ENCODE measurements at places on chromosomes 1 and 21.

DNA sequence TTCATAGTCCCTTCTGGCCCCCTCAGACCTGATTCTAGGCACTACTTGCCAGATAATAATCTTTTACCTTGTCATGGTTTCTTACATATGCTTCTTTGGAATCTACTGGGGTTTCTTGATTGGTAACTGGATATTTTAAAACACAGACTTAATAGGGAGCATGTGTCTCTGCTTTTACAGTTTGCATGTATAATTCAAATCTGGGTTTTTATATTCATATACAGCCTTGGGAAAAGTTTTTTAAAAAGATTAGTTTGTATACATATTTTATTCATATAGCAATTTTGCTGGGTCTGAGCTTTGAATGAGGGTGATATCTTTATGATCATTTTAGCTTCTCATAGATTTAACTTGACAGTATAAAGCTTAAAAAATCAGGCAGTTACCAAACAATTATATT, 21.1 kb upstream of the CD1D start:
- no peak overlapping the region for H3K27ac ChIP-seq
- H3K4me3 ChIP-seq: no peak overlapping the region
- H3K4me1 ChIP-seq: peaks cover 5% of the 10 kb centered on the region
- peaks cover 27% of the 10 kb centered on the region for H3K27me3 ChIP-seq
- no peaks in the 10 kb centered on the region for H3K36me3 ChIP-seq

DNA sequence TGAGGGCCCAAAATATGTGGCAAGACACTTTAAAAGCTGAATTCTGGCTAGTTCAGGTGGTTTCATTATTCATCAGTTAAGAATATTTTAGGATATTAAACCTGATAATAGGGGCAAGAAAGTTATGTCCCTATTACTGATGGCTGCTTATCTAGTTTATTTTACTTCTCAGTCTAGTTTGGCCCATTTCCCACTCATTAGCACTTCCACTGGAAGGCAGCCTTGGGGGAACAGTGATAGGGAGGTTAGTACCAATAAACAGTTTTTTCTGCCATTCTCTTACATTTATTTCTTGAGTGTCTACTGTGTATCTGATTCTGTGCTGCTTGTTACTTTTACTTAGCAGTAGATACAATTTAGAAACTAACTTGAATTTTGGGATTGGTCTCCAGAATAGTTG, 9.0 kb downstream of the PPP1R12B start:
- H3K36me3 ChIP-seq: no peaks in the 10 kb centered on the region
- no peak overlapping the region for H3K27ac ChIP-seq
- DNase-seq: no peak
- H3K27me3 ChIP-seq: no peaks in the 10 kb centered on the region
- peaks cover 2% of the 10 kb centered on the region for H3K4me1 ChIP-seq

- H3K4me3 ChIP-seq: no peak overlapping the region
- no peak overlapping the region for H3K27ac ChIP-seq
- H3K36me3 ChIP-seq: no peaks in the 10 kb centered on the region
- H3K4me1 ChIP-seq: no peaks in the 10 kb centered on the region
- H3K27me3 ChIP-seq: no peaks in the 10 kb centered on the region
These were observed 479.9 kb upstream of the BRINP3 start for GRCh38 chr1:190957565-190957964.

DNA sequence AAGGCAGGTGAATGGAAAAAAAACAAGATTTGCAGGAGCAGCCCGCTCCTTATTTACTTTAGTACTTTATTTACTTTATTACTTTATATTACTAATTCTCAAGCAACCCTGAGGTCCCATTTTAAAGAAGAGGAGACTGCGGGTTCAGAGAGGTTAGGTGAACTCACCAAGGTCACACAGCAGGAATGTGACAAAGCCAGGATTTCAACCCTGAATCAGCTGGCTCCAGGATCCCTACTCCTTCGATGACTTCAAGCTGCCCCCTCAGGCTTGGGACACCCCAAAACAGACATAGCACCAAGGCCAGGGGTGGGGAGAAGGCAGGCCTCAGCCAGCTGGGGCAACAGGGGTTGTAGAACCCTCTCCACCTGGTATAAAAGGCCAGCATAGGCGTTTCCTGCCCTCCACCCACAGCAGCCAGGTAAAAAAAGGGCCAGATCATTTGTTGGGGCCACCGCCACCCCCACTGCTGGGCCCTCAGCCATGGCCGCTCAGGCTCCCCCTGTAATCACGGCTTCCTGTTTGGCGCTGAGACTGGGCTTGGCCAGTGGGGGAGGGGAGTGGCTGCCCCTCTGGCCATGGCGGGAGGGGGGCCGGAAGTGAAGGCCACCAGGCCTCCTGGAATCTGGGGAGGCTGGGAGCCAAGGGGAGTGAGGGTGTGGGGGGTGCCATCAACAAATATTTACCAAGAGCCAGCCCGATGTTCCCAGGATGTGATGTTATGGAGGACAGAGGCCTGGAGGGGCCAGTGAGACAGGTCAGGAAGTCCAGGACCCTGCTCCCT, 6.6 kb downstream of the SDC3 start:
- H3K4me3 ChIP-seq: no peak overlapping the region
- H3K27me3 ChIP-seq: peaks cover 22% of the 10 kb centered on the region
- no peaks in the 10 kb centered on the region for H3K4me1 ChIP-seq
- no peak for DNase-seq

DNA sequence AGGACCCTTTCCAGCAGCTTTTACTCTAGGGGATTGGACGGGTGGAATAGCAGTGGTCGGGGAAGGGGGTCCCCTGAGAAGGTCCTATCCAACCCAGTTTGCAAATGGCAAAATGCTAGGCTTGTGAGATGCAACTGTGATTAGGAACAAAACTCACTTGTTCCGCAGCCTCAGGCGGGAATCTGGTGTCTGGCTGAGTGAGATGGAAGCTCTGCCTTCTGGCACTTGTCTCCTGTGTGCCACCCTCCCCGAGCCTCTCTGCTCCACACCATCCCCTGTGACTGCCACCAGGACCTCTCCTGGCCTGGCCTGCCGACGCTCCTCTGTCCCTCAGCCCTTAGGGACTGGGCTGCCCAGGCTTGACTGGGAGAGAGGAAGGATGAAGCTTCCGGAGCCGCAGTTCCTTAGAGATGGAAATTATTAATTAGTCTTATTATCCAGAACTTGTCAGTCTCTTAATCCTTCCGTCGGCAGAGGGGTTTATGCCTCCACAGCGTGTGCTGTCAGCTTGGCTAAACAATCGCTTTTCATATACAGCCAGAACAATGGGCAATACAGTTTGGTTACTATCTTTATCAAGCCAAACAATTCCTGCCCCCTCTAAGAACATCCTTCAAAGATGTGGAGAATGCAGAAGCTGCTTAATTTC, 292.8 kb upstream of the VAMP3 start:
- DNase-seq: no peak
- no peak overlapping the region for H3K4me3 ChIP-seq
- no peaks in the 10 kb centered on the region for H3K4me1 ChIP-seq
- no peaks in the 10 kb centered on the region for H3K27me3 ChIP-seq

GRCh38 chr1:186188004-186188539, 187.0 kb downstream of the TPR start:
- no peak overlapping the region for H3K4me3 ChIP-seq
- no peaks in the 10 kb centered on the region for H3K36me3 ChIP-seq
- H3K4me1 ChIP-seq: peaks cover 6% of the 10 kb centered on the region
- DNase-seq: no peak
- no peak overlapping the region for H3K27ac ChIP-seq

- H3K36me3 ChIP-seq: peaks cover 3% of the 10 kb centered on the region
- no peak for DNase-seq
- peak overlapping the region; percentile 68 for H3K27ac ChIP-seq
- peaks cover 32% of the 10 kb centered on the region for H3K4me1 ChIP-seq
These were observed 500 bp upstream of the PEA15 start for GRCh38 chr1:160204526-160205241.

Measured in activated CD4-positive, alpha-beta T cell treated with anti-CD3 and anti-CD28 coated beads, Interleukin-2, amount 10 ng/mL, durations not matched to agents 7 days and 5 days (primary cell).